Cerebellum (tissue), 4 donors: ENCODE measurements at places on chromosomes 1 and 21. TPM values are rescaled to one million over a fixed set of nuclear protein-coding genes. Genes with fewer than 3 reads are reported as not detected.

GRCh38 chr1:30741239-30741894, 16.2 kb downstream of the LAPTM5 start:
- no peak for DNase-seq

GRCh38 chr1:220892997-220893700, 13.9 kb downstream of the HLX start:
- no peak for DNase-seq

Gene CD101
- total RNA-seq: 1.6 TPM

DNA sequence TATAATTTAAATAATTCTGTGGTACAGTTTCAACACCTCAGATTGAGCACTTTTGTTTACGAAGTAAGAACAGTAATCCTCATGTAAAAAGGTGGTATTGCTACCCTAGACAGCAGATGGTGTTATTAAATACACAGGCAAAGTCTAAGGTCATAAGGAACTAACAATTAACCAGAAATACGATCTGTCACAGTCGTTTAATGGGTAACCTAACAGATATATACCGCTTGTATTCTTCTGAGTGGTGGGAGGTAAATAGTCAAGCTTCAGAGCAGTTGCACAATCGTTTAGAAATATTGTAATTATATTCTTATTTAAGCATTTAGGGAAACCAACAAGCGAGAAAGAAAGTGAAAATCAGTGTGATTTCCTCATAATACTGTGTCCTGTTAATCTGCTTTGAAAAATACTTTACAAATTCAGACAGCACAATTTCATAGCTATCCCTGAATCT, 9.8 kb upstream of the IRF2BP2 start:
- DNase-seq: no peak

Gene FAM72B
- 1.7 TPM for total RNA-seq

DNA sequence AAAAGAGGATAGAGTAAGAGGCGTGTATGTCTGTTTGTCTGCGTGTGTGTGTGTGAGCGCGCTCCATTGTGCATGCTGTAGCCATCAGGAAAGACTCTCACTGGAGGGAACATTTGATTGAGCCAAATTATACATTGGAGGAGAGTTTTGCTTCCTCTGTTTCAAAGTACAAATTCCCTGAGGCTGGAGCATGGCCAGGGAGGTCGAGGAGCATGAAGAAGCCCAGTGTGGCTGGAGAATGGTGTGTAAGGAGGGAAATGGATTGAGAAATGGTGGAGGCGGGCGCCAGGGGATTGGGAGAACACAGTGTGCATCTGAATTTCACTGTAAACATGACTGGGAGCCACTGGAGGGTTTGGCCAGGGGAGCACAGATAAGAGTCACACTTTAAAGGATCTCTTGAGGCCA, 22.1 kb upstream of the EFNA1 start:
- DNase-seq: no peak

DNA sequence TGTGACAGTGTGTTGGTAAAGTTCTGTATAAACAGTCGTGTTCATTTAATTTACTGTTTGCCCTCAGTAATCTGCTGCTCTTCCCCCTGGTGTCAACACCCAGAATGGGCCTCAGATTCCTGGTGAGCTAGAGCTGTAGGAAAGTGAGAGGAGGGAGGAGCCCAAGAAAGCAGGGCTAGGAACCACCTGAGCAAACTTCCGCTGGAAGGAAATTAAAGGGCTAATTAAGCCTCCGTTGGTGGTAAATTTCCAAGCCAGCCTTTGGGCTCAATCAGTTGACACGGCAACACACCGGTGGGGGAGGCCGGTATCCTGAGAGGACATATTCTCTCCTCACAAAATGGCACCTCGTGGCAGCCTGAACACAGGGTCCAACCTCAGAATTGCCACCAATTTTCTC, 32.9 kb downstream of the RAB3B start:
- DNase-seq: no peak

DNA sequence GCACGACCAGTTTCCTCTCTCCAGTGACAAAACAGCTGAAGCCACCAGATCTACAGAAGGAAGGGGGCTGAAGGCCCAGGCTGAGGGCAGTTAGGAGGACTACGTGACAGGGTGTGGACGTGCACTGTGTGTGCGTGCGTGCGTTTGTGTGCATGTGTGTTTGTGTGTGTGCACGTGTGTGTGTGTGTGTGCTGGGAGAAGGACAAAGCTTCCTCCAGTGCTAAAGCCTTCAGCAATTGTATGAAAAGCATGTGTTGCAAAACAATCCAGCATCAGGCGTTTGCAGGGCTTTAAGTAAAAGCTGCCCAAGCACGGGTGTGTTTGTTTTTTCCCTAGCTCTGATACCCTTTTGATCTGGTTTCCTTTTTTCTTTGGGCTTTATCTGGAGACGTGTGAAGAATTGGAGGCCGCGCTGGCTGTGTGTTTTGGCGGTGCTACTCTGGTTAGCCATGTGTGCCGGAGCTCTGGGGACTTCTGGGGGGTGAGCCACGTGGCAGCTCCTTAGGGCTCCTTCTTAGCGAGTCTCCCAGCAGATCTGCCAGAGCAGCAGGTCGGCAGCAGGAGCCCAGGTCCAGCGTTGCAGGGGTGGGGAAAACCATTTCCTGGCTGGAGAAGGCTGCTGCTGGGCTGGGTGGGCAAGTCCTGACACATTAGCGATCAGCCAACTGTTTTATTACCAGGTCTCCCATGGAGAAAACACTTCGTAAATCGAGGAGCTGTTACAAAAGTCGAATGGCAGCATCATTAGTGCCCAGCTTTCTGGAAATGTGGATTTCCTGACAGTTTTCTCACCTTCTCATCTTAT, 73.4 kb downstream of the UCK2 start:
- DNase-seq: peak; percentile 50

DNA sequence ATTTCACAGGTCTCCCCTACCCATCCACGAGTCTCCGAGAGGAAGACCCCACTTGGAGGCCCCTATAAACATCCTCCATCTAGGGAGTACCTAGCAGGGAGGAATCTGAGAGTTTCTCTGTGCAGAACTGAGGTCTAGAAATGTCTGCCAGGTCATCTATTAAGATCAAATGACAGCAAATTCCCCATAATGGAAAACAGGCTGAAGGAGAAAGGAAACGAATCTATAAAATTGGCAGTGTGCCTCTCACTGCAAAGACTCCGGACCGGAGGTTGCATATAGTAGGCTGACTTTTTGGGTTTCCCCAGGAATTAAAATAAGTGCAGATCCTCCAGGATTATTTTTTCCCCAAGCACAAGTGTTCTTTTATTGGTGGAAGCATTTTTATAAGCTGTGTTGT, 57.7 kb downstream of the NMNAT2 start:
- DNase-seq: no peak

- peak; percentile 17 for DNase-seq
Measured at GRCh38 chr1:220151454-220151853, 57.5 kb downstream of the IARS2 start.

DNA sequence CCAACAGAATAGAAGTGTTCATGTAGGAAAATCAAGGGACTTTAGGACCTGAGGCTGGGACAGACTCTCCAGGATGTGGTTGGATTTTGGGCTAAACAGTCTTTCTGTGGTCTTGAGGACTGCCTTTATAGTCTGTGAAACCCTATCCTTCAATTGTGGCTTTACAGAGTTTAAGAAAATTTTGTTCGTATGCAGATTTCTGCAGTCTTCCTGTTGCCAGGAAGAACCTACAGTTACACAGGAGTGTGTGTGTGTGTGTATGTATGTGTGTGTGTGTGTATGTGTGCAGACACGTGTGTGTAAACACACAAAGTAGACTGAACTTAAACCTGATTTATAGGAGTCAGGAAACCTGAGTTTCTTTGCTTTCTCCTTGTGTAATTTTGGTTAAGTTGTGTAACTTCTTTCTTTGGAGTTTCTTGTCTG, 22.8 kb downstream of the NEK7 start:
- no peak for DNase-seq

Gene GPR61
- total RNA-seq: 10.9 TPM

GRCh38 chr1:69947837-69948236, 257.5 kb downstream of the LRRC40 start:
- DNase-seq: no peak

GRCh38 chr21:42174173-42174572, 44.8 kb upstream of the ABCG1 start:
- DNase-seq: no peak

Gene EGLN1
- total RNA-seq: 54.9 TPM

GRCh38 chr1:47689894-47690293, 252.1 kb downstream of the FOXD2 start:
- no peak for DNase-seq

DNA sequence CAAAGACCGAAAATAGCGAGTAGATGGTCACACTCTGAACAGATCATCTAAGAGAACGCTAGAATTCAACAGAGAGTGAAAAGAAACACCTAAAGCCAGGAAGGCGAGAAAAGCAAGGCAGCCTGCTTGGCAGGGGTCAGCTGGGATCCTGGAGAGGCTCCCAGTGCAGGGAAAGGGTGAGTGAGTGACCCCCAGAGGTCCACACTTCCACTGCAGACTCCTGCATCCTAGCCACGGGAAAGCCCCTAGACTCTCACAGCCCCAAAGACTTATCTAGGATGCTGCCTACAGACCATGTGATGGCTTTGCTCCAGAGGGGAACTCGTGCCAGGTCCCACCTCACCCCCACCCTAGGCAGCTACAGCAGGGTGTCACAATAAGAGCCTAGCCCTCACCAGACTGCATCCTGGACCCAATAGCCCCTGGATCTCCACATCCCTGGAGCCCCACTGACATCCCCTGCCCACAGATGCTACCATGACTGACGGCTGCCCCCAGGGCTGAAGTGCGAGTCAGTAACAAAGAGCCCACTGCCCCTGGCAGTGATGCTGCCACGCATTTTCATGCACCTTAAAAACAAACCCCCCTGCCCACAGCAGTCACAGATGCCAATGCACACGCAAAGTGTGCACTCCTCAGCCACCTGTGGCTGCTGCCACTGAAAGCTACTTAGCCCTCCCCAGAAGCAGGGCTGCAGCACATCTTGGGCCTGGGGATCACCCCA, 62.2 kb downstream of the PSMG1 start:
- no peak for DNase-seq

Gene L1TD1
- not detected for total RNA-seq

- DNase-seq: peak; percentile 67
Measured at GRCh38 chr1:204503122-204503912, 8.7 kb upstream of the PIK3C2B start.

DNA sequence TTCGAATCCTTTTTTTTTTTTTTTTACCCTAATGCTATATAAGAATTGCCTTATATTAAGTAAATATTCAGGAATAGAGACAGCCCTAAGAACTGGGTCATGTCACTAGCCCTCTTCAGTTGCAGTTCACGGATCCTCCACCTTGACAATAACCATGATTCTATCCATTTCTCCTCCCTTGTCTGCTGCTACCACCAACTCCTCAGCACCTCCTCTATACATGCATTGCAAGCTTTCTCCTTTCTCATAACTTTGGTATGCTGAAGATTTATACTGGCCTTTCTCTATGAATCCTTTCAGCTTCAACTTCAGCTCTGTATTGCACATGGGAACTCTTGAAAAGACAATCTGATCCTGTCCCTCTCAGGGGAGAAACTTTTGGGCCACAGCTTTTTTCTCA, 14.3 kb upstream of the DR1 start:
- no peak for DNase-seq

- no peak for DNase-seq
Measured at GRCh38 chr1:29179641-29180184, 2.0 kb downstream of the SRSF4 start.

DNA sequence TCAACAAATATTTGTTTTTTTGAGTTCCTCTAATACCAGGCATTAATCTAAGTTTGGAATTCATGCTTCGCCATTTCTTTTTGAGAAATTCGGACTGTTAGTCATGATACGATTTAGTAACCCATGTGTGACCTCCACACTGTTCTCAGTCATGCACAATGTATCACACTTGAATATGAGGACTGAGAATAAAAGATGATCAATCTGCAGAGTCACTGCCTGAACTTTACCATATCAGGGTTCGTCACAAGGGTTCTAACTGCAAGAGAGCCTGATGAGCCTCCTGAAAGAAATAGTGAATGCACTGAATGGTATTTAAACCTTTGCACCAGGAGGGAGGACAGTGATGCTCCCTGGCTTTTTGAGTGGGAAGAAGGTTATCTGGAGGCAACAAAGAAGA, 10.9 kb upstream of the FASLG start:
- no peak for DNase-seq

Gene SLC35F3
- total RNA-seq: 11.9 TPM

Gene KIF17
- 1.5 TPM for total RNA-seq

DNA sequence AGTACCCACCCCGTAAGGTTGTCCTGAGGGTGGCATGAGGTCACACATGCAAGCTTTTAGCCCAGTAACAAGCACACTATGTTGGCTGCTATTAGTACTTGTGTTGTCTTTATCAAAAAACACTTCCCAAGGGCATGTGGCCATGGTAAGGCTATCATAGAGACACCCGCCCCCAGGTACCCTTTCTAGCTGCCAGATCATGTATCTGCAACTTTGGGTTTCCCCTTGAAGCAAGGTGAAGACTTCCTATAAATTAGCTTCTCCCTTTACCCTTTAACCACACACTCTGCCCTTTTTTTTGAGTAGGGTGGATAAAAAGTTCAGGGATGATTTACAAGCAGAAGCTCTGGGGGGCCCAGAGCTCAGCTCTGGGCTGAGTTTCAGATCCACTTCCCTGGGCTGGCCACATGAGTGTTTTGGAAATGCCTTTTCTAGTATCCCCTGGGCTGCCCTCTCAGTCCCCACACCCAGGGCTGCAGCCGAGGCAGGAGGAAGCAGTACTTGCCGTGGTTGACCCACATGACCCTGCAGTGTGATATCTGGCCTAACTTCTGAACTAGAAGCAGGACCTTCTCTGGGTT, 2.0 kb downstream of the ZDHHC18 start:
- no peak for DNase-seq

Gene KRTAP13-2
- not detected for total RNA-seq

DNA sequence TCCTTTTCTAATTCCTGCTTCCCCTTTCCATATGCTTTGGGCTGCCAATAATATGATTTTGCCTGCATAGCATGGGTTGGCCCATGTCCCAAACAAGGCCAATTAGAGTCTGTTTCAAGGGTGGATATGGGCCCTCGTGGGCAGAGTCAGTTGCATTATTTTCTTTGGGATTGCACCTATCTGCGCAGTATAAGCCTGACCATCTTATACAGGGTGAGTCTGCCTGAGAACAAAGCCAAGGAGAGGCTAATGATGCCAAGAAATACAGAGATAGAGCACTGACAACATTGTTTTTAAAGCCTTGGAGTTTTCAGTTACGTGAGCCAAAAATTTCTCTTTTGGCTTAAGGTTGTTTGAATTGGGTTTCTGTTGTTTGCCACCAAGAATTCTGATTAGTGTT, 18.6 kb downstream of the OVAAL start:
- no peak for DNase-seq

DNA sequence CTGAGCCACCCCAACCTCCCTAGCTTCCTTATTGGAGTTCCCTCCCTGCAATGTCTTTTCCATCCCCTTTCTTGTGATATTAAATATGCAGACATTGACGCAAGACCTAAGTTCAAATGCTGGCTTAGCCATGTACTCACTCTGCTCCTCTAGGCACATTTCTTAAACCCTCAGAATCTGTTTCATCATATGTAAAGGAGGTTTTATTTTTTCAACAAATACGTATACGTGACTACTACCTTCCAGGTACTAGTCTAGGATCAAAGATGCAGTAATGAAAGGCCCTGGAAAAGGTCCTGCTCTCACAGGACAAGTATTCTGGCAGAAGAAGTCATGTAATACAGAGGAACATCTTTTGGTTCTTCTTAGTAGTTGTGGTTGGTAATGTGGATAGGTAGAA, 98.6 kb downstream of the SIPA1L2 start:
- DNase-seq: no peak

Gene CR1
- total RNA-seq: 0.91 TPM

GRCh38 chr1:169508432-169509338, 22.9 kb upstream of the SLC19A2 start:
- no peak for DNase-seq

GRCh38 chr1:213330281-213330680, 279.2 kb downstream of the RPS6KC1 start:
- DNase-seq: no peak
